ENCODE measurements at places on chromosomes 5 and 9. TPM values are rescaled to one million over a fixed set of nuclear protein-coding genes. Genes with fewer than 3 reads are reported as not detected.

ZNF454 gene
- 2.1 TPM for total RNA-seq

DNA sequence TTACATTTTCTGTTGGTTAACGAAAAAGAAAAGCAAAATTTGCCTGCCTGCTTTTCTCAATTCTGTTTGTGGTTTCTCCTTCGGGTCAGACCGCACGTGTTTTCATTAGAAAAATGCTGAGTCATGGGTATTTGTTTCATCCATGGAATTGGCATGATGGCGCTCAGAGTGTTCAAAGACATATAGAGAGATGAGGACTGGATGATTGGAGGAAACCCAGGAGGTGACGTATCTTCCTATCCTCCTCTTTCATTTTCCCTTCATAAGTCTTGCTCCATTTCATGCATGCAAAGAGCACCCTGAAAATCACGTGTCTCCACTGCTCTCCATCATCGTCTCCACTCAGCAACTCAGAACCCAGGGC is 353.8 kb upstream of the WWC1 start:
- DNase-seq = no peak

- no peak for DNase-seq
Measured at GRCh38 chr5:11261241-11261640, 500.2 kb upstream of the DAP start.

DNA sequence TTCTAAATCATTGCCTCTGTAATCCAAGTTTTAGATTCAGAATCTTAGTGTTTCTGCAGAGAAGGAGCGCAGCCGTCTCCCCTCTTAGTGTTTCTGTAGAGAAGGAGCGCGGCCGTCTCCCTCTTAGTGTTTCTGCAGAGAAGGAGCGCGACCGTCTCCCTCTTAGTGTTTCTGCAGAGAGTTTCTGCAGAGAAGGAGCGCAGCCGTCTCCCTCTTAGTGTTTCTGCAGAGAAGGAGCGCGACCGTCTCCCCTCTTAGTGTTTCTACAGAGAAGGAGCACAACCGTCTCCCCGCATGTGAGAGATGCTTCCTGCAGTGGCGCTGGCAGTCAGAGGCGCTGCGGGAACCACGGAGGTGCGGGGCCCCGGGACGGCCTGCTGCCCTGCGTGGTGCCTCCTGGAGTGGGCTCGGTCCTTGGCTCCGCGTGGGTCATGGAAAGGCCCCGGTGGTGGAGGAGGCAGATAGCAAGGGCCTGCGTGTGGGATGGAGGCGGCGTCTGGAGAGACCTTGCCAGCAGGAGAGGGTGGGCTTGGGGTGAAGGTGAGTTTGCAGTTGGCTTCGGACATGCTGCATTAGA is 10.9 kb downstream of the CEP72 start:
- peak; percentile 9 for DNase-seq

PCDHB13 gene
- total RNA-seq = 1.8 TPM

DNA sequence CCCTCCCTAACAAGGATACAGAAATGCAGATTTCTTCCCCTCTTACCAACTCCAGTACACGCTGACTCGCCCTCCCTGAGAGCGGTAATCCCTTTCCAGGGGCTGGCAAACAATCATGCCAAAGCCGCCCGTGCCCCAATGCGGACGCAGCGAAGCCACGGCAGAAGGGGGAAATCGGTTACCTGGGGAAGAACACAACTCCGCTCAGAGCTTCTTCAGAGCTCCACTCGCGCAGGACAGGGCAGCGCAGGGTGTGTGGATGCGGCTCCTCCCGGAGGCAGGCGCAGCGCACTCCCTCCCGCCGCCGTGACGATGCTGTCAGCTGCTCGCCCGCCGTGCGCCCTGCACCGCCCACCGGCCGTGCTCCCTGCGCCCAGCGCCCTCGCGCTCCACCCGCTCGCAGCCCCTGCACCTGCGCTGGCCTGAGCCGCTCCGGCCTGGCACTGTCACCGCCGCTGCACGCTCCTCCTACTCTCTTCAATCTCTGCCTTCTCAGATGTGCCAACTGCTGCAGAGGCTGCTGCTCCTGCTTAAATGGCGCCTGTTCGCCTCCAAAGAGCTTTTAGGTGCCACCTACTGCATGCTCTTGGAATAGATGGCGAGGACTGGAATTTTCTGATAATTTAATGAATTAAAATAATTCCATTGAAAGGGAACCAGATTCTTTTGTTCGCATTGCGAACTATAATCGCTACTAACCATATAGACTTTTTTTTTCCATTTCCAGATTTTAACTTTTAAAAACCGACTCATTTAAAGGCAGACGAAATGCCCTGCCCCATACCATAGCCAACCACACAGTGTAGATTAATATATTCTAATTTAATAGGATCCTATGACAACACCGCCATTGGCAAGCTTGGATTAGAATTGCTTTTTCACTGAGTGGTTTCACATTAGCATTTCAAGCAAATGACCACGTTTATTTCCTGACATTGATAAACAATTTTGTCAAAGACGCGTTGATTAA is at the start of gene DIRAS2:
DIRAS2 (minus strand) TSS at position 255 of the 970 bp plus-strand sequence. CDS start 28,997 bp downstream, outside the sequence.
- no peak for DNase-seq

OTP gene
- total RNA-seq = not detected

DNA sequence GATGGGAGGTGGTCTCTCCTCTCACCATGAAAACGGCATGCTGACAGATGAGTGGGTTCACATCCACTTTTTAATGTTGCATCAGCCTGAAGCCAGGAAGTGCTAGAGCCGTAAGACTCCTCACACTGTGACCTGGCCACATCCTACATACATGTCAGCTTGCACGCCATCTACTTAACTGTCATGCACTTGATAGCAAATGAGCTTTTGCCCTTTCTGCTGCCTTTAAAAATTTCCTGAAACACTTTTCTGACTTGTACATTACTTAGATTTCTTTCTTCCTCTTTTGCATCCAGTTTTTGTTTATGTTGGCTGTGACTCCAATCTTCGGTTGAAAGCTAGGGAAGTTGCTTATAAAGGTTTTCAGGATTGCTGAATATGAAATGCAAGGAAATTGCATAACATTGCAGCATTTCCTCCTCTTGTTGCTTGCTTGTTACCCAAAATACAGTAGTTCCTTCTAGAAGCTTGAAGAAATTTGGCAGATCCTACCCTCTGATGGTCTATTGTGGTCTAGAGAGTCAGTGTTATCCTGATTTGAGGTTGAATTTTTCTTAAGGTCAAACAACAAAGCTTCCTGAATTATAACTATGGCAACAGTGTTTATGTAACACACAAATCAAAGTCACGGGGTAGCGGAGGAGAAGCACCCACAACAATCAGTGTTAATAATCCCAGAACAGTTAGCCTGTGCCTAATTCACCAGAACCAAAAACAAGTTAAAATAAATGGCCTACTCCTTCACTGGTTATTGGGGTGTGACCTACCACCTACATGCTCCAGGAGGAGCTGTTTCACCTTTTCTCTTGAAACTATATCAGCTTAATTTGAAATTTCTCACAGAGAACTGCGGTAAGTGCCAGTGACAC is 232.5 kb downstream of the ARHGAP26 start:
- no peak for DNase-seq

PHF24 gene
- total RNA-seq = 0.28 TPM

GRCh38 chr5:19923742-19924141 is 64.3 kb downstream of the CDH18 start:
- DNase-seq = no peak

RPL37 gene
- total RNA-seq = 143 TPM

- no peak for DNase-seq
Measured at GRCh38 chr9:115593587-115594091, 475.7 kb upstream of the TNC start.

DNA sequence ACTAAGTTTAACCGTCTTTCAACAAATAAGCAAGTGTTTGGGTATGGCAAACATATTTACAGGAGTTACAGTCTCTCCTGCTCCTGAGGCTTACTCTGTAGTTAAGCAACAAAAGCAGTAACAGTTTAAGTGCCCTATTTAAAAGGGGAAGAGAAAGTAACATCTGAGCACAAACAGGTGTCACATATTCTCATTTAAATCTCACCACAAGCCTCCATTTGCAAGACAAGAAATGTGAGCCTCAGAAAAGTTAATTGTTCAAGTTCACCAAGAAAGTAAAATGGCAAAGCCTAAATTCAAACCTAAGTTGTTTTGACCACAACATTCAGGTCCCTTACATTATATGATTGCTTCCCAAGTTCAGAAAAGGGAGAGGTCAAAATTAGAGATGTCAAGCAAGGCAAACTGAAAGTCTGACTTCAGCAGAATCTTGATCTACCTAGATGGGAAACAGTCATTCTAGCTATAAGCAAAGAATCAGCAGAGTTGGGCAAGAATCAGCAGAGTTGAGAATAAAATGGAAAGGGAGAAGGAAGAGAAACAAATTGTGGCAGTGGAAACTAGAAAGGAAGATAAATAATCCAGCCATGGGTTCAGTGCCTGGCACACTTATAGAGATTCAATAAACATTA is 93.4 kb downstream of the STRBP start:
- no peak for DNase-seq

GAPT gene
- total RNA-seq = 0.72 TPM

DNA sequence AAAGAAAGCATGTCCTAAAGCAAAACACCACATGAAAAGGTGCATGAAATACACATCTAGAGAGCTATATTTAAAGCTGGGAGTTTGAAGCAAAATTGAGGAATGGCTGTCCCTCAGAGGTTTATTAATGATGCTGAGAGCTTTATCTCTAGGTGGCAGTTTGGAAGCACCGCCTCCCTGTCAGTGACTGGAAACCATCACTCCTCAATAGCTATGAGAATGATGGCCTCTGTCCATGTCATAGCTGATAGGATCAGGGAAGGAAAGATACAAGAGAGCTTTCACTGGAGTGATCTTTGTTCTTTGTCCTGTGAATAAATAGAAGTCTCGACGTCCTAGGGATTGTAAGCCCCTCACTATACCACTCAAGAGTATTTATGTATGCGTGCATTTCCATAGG is 110.5 kb downstream of the NUDT12 start:
- DNase-seq = no peak

DNA sequence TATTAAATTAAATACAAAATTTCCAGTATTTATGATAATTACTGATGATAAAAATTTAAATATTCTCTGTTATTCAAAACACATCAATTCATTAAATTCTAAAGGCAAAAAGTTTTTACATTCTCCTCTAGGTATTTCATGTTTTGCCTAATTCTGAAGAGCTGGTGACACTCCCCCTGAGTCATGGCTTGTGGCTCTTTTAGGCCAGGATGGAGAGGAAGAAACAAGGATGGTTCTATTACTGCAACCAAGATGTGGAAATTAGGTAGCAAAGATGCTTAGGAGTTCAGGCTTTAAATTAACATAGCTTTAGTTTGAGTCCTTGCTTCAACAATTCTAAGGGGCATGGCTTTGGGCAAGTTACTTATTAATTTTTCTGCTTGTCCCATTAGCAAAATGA is 1295.8 kb downstream of the EFNA5 start:
- no peak for DNase-seq

WDR38 gene
- not detected for total RNA-seq

DNA sequence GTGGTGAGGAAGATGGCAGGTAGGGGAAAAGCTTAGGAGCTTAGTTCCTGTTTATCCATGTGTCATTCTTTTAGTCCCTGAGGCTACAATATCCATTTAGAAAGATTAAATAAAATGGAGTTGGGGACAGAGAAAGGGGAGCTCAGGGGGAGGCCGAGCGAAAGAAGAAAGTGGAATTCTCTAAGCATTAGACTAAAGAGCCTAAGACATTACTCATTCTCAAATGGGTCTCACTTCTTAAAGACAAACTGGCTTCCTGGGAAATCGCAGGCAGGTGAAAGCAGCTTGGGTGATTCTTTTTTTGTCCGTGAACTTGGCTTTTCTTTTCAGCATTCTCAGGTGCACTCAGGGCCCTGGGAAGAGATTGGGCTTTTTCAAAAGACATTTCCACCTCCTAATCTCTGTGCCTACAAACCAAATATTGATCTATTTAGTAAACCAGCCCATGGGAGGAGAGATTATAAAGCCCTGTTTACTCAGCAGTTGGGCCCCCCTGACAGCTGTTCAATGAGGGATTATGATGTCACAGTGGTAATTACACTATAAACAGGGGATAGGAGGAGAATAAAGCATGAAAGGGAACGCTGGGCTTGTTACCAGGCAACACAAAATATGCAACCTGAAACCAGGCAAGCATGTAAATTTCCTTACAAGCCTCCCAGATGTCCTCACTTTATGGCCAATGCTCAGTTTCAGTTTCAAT is 584.0 kb downstream of the ACTL7B start:
- DNase-seq = no peak

PCDHB10 gene
- total RNA-seq = 1.5 TPM

DNA sequence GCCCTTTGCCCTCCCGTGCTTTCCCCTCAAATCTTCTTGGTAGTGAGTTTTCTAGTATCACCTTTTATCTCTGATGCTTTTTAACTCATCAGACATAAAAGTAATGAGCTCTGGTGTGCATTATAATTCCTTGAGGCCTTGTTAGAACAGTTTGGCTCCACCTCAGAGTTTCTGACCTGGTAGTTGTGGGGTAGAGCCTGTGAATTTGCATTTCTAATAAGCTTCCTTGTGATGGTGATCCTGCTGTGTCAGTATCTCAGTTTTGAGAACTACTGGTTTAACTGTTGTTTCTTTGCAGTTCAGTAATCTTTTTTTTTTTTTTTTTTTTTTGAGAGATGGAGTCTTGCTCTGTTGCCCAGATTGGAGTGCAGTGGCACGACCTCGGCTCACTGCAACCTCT is 31.1 kb downstream of the UBE2D2 start:
- DNase-seq = no peak

- no peak for DNase-seq
Measured at GRCh38 chr5:161278739-161279660, 267.5 kb downstream of the GABRB2 start.

PFN3 gene
- not detected for total RNA-seq

- DNase-seq = peak; percentile 36
Measured at GRCh38 chr5:16178745-16179372, 732 bp downstream of the MARCHF11 start.

GRCh38 chr9:92795000-92795399 is 30.4 kb upstream of the BICD2 start:
- no peak for DNase-seq

Data from omental fat pad (tissue), 4 donors.